ENCODE measurements at places on chromosomes 3 and 15.

DNA sequence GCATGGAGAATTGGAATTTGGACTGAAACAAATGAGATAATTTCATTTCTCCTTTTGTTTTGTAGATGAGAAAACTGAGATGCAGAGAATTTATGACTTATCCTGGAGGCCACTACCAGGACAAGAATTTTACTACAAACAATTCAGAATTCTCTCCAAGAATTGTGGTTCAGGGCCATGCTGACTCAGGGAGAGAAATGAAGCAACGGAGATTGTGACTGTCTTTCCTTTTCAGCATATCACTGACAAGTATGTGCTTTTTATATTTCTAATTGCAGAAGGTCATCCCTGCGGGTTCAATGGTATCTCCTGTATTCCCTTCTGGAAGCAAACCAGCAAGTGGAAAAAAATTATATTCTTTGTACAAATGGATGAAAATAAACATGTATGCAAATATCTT, 170.8 kb upstream of the MITF start:
- DNase-seq: no peak

- no peak for DNase-seq
These were observed 8.1 kb downstream of the ARIH2 start for GRCh38 chr3:48926425-48927392.

DNA sequence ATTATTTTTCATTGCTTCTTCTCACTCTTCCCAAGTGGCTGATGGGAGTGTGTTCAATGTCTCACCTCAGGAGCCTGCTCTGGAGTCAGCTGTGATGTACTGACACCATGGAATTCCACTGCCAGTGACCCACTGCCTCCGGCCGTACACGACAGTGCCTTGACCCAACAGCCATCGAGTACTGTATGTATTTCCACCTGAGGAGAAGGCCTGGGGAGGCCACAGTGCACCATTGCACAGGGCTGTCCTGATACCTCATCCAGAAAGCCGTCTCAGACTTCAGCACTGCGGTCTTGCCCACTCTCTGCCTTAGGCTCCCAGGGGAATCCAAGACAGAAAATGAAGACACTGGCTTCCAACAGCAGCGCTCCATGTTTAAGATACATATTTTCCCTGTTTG, 51.4 kb upstream of the EIF1B start:
- no peak for DNase-seq

DNA sequence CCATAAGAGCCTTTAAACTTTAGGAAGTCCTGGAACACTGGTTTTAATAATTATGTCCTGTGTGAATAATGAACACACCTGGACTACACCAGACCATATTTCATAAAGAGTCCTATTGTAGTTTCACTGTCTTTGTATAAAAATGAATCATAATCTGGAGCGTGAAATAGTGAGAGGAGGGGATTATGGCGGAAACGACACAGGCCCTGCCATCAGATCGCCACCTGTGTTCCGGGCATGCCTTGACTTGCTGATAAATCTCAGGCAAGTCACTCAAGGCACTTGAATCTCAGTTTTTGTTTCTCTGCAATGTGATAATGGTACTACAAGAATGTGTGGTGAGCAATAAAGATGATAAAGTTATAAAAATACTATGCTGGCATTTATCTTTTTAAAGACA, 995.5 kb downstream of the MCTP2 start:
- DNase-seq: no peak

DNA sequence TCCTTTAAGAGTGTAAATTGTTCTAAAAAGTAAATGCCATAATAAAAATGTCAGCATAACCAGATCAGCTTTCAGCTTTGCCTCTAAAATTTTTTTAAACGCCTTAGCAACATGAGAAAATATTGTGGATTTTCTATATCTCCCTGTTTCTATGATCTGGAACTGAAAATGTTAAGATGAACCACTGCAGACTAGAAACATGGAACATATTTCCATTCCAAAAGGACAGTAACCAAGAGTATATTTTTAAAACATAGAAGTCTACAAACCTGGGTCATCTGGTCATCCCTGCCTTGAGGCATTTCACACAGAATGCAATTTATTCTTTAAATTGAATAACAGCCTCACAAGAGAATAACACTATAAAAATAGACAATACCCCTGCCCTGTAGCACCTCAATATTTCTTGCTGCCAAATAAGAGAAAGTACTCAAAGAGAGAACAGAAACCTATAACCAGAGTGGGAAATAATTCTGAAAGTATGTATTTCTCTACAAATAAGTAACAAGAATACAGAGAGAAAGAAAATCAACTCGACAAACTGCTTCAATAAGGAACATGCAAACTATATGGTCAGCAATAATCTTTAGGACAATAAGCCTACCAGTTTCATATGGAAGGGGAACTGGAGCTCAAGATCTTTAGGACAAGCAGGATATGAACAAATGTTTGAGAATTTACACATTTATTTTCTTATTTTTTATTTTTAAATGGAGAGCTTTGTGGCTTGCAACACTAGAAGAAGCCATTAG, 949.0 kb downstream of the EPHA3 start:
- no peak for DNase-seq

GRCh38 chr3:108030960-108031359, 59.9 kb downstream of the CD47 start:
- DNase-seq: no peak

- no peak for DNase-seq
These were observed 179.5 kb upstream of the NSMCE3 start for GRCh38 chr15:29449136-29449535.

DNA sequence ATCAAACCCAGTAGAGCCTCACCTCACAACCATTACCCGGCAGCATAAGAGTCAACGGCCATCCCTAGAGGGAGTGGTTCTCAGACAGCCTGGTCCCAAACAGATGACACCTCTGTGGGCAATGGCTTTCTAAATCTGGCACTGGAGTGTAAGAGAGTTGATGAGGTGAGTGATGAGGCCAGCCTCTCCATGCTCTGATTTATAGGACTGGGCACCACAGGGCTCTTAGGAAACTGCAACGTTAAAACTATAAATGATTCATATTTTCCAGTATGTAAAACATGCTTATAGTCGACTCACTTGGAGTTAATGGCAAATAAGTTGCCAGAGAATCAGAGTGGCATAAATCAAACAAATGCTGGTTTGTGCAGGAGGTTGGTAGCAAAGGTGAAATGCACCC, 187.7 kb downstream of the GREM1 start:
- DNase-seq: no peak

DNA sequence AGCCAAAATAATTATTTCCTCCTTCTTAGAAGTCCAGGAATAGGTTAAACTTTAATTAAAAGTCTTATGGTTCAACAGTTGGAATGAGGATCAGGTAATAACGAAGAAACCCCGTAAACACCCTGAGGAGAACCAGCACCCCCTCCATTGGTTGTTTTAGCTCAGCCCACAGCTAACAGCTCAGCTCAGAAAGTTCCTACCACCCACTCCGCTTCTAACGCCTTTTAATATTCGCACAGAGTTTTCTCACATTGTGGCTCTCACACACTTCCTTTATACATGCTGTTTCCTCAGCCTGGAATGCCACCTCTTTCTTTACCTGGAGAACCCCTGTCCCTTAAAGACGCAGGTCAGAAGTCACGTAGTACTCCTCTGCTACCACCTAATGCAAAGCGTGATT, 17.0 kb downstream of the CX3CR1 start:
- DNase-seq: no peak

DNA sequence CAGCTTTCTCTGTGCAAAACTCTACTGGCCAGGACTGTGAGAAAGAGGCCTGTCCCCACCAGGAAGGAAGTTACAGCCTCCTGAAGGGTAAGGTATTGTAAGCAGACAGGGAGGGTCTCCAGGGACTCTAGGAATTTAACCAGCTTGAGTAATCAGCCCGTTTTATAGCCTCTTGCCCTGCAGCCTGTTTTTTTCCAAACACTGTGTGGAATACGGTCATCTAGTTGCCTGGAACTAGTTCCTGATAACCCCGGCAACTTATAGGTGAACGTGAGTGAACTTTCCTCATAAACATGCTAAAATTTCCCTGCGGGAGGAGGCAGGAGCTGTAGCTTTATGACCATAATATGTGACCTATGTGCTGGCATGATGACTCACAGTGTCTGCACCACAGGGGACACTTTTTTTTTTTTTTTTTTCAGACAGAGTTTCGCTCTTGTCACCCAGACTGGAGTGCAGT, 60.1 kb upstream of the DAZL start:
- DNase-seq: no peak

GRCh38 chr3:152480282-152480953, 211.7 kb downstream of the MBNL1 start:
- no peak for DNase-seq

- no peak for DNase-seq
These were observed 72.9 kb upstream of the GALNT15 start for GRCh38 chr3:16101295-16102186.
